KBM-7 (cell line): ENCODE measurements at places on chromosomes 5 and 9.
A peak's percentile ranks its signal among the peaks of the same experiment; 100 is the strongest.

GRCh38 chr9:128149001-128149701 lies at the start of gene LCN2:
TSS of gene LCN2 (plus strand) at chr9:128149453. CDS start at chr9:128149526, 73 bp downstream.
- no peak for DNase-seq

DNA sequence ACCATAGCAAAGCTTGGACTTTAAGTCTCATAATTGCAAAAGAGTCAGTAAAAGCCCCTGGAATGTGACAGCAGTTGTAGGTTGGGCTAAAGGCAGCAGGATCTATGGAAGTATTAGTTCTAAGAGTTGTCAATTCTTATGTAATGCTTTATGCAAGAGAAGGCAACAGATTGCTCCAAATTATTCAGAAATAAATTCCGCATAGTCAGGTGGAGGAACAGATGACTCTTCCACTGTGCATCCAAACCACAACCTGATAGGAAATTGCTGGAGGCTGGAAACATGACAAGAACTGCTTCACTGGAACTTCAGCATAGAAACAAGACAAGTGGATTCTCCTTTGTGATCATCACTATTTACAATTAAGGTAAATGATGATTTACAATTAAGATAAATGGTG lies 101.0 kb downstream of the STARD4 start:
- DNase-seq = no peak

DNA sequence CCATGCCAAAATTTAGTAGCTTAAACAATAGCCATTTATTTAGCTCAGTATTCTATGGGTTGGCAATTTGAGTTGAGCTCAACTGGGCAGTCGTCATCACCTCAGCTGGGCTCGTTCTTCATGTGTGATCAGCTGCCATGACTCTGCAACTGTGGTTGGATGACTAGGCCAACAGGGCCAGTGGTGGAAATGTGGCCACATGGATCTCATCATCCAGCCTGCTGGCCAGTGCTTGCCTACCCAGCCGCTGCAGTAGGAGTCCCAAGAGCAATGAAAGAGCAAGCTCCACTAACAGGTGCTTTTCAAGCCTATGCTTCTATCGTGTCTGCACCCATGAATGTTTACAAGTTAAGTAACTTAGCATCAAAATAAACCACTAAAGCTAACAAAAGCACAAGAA lies 158.0 kb downstream of the ATPSCKMT start:
- DNase-seq = no peak

DNA sequence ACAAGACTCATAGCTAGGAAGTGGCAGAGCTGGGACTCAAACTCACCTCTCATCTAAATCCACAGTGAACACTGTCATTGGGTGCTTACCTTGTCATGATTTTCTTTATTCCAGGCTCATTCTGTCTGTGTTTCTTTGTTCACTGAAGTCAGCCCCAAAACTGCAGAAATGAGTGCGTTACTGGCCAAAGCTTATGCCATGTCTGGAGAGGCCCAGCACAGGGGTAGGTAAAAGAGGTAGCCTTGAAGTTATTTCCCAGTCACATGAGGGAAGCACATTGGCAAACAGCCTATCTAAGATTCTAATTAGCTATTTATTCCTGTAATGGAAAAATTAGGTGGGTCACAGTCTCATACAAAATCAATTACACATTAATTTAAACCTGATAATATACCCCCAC lies 29.8 kb downstream of the TTC23L start:
- DNase-seq = no peak

DNA sequence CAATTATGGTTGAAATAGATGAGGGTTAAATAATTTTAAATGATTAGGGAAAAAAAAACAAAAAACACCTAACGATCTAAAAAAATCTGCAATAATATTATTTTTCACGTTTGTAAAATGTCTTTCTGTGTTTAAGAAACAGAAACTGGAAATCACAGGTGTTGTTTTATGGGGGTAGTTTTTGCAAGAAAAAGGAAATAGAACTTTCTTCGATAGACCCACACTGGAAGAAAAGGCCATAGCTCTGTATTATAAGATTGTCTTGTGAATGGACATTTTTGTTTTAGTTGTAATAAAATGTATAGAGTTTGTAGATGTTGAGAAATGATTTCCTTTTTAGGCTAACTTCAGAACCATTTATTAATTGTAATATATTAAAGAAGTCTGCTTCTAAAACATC lies 5.5 kb downstream of the CSNK1G3 start:
- DNase-seq = no peak

DNA sequence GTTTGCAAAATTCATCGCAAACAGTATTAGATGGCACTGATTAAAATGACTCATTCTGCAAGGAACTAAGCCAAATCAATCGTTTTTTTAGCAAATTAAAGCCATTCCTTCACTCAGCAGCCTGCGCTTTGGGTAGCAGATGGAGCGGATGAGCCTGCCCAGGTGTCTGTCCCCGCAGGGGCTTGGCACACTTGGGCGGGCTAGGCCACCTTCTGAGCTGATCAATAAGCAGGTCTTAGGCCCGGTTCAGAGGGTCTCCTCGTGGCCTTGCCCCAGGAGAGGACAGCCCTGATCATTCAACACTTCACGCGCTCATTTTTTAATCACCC lies 78.0 kb upstream of the FCN1 start:
- DNase-seq = no peak

- DNase-seq = no peak
These were observed 153.6 kb downstream of the TSSK1B start for GRCh38 chr5:113281194-113281593.

- DNase-seq = no peak
These were observed 55.9 kb downstream of the MLLT3 start for GRCh38 chr9:20566401-20566800.

DNA sequence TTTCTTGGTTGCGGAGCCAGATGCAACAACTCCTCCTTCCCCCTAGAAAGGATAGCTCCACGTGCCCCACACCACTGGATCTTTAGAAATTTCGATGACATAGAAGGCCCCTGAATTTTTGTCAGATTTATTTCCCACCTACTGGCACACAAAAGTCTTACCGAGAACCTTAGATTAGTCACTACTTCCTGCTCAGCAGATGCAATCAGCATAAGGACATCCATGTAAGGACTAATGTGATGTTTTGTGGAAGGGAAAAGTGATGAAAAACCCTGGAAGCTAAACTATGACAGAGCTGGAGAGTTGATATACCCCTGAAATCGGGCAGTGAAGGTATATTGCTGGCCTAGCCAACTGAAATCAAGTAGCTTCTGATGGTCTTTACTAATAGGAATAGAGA lies 125.5 kb upstream of the NFIL3 start:
- DNase-seq = no peak

GRCh38 chr5:82072138-82072537 lies 100.3 kb downstream of the ATG10 start:
- DNase-seq = no peak

DNA sequence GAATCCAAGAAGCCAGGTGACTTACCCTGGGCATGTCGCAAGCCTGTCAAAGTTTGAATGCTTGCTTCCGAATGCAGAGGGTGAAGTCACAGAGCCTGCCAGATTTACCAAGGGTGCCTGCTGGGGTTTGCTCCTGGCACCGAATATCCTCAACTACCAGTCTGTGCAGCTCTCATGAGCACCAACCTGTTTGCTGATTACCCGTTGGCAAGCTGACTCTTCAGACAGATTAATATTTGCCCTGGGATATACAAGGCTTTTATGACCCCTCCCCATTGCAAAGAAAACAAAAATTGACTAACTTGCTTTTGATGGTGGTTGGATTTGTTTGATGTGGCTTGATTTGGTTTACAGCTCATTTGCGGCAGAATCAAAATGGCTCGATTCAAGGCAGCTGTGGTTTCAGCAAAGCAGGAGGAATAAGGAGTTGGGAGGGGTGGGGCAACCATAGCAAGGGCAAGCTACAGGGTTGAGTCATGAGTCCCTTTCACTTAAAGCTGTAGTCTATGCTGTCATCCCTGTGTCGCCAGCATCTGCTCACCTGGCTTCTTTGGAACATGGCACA lies 82.3 kb upstream of the AGXT2 start:
- no peak for DNase-seq

DNA sequence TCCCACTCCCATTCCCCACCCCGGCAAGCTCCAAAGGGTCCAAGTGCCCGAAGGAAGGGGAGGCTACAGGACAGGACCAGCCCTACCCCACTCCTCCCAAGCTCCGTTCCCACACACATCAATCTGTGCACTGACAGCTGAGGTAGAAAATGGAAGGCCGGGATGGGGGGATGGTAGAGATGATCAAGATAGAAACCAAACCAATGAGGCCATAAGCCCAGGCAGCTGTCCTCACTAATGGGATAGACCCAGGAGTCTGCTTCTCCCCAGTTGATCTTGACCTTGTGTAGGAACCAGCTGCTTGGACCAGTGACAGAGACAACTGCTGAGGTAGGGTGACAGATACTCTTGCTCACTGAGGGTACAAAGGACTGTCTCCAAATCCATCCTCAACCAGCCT lies 38.6 kb downstream of the B4GALT1 start:
- no peak for DNase-seq

DNA sequence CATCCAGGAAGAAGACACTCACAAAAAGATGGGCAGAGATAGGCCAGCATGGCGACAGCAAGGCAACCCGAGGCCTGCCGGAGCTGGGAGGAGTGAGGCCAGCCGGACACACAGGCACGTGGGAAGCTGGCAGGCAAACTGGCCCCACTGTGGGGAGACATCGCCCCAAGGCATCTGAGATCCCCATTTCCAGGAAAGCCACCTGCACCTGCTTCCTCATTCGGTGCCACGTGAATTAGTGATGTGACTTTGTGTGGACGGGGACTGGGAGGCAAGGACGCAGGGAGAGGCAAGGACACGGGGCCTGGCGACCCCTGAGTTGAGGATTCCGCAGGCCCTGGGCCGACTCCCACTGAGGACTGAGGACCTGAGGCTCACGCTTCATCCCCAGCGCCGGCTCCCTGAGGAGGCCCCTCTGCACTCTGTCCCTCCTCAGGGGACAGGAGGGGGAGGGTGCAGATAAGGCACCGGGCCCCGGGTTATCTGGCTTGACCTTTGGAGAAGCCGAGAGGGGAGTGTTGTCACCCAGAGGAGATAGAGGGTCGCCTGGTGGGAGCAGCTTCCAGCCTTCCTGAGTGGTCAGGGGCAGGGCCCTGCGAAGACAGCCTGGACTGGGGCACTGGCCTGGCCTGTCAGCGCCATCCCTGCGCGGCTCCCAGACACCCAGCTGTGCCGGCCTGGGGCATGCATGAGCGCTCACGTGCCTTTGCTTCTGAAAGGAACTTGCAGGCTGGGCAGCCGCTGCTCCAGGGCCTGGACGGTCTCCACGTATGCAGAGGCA lies 39.7 kb downstream of the NDUFS6 start:
- DNase-seq = no peak

GRCh38 chr9:95075700-95076099 lies 241.8 kb downstream of the FANCC start:
- no peak for DNase-seq

GRCh38 chr9:92563116-92564100 lies 27.6 kb upstream of the ECM2 start:
- peak; percentile 12 for DNase-seq

- no peak for DNase-seq
These were observed 44.5 kb downstream of the TRIO start for GRCh38 chr5:14187660-14188059.

- DNase-seq = no peak
These were observed 73.8 kb upstream of the SLIT3 start for GRCh38 chr5:169374761-169375160.

DNA sequence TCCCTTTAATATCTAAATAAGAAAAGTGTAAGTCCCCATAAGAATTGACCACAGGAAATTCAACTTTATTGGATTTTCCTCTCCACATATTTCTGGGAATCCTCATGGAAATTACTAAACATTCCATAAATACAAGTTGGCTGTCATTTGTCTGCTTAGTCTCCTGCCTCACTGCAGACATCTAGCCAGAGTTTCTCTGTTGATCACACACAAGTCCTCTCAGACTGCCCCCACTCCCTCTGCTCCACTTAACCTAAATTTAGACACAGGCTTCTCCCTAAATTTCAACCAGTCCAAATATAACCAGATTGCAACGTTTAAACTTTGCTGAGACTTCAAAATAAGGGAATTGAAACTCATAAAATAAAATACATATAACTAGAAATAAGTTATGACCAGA lies 982.1 kb downstream of the DTWD2 start:
- DNase-seq = no peak

- DNase-seq = peak; percentile 83
These were observed 236.4 kb downstream of the CAAP1 start for GRCh38 chr9:26656003-26656870.

- DNase-seq = no peak
These were observed 331.9 kb downstream of the SPOCK1 start for GRCh38 chr5:137167187-137167586.
